ENCODE measurements at places on chromosomes 7 and 10.

DNA sequence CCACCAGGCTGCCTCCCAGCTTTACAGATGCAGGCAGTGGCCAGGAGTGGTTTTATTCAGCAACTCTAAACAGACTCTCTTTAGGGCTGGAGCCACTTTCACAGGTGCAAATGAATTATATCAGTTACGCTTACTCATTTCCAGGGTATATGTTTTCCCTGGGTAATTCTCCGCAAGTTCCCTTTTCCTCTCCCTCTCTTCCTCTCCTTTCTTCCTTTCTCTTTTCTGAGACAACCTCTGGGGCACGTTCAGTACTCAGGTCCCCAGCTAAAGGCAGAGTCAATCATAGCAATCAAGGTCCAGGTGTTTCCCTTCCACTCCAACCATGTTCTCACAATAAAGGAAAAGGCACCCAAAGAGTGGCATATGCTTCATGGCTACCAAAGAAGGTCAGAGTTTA lies 41.3 kb downstream of the PDLIM1 start:
- DNase-seq = no peak

DNA sequence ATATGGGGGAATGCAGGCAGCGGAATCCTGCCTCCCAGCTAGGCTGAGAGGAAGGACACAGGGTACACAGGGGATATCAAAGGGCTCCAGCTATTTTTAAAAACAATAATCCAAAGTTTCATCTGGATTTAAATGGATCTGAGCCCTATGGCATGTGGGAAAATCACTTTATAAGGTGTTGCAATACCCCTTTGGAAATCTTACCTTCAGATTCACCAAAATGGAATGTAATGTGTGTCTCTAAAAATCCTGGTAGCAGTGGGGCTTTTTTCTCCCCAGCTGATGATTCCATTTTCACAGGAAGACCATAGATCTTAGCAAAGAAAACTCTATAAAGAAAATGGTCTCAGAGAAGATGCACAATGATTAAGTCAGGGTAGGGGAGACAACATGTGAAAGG lies 722.2 kb downstream of the PARD3 start:
- no peak for DNase-seq

GRCh38 chr10:2456834-2457233 lies 610.5 kb upstream of the PFKP start:
- DNase-seq = no peak

DNA sequence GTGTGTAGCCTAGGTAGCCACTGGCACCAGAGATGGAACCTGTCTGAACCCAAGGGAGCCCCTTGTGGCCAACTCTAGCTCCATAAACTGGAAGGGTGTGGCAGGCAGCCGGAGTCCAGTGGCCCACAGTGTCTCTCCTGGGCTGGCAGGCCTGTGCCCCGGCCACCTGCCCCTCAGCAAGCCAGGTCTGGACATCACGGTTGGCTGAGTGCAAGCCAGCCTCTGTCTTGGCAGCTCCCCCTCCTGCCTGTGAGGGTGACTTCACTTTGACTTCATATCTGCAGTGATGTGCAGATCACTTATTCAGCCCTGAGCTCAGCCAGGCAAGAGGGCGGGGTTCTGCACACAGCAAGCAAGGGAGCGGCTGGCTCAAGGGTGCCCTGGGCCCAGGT lies 1.3 kb upstream of the RET start:
- no peak for DNase-seq

GRCh38 chr10:132129431-132129830 lies 57.3 kb upstream of the DPYSL4 start:
- DNase-seq = no peak

DNA sequence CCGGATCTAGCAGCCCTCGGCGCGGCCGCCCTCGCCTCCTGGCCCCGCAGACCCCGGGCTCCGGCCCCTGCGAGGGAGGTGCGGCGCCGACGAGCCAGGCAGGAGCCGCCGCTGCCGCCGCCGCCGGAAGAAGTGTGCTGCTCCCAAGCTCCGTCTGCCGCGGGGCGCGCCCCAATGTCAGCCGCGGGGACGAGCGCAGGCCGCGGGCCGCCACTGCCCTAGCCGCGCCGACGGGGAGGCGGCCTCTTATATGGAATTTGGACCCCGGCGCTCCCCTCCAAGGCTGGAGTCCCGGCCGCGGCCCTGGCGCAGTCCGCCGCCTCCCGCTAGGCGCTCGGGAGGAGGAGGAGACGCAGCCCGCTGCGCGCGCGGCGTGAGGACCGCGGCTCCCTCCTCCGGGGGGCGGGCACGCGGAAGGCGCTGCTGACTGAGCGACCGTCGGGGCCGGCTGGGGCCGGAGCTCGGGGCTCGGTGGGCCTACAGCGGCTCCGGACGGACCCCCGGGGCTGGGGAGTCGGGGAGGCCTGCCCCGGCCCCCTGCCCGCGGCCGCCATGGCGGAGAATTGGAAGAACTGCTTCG lies at the start of gene TRIM8:
Gene TRIM8, plus strand, starts transcription at position 414 of the 580 bp plus-strand sequence. Its CDS starts 139 bp downstream, at position 553.
- no peak for DNase-seq

DNA sequence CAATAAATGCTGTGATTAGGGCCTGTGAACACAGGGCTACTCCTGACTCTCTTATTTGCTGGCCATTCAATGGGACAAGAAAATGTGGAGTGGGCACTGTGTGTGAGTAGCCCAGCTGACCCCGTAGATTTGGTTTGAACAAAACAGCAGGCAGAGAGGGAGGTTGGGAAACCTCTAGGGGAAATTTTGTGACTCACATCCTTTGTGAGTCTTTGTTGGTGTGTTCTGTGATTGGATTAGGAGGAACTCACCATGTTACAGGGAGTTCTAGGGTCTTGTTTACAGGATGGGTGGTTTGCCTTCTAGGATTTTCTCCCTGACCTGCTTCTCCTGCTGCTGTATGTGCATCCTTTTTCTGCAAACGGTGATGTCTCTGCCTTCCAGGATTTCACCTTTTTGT lies 128.3 kb upstream of the MKI67 start:
- no peak for DNase-seq

DNA sequence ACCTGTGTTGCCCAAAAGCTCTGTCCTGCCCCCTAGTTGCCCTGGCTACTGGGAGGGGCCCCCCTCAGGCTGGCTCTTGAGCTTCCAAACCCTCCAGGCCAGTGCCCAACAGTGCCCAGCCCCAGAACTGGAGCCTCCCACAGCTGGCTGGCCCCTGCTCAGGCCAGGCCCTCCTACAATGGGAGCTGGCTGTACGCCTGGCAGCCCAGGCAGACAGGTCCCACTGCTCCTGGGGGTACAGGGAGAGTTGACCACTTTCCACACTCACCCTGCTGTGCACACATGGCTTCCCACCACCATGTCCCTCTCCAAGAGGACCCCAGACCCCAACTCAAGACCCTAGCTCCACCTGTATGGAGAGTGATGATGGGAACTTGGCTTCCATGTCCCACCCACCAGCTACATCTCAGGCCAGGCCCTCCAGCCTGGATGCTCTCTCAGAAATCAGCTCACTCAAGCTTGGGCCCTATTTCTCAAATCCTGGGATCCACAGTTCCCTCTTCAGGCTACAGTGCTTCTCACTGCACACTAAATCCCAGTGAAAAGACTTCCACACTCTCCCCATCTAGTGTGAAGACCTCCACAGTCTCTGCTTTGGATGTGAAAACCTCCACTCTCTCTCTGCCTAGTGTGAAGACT lies 92.6 kb downstream of the OAT start:
- no peak for DNase-seq

DNA sequence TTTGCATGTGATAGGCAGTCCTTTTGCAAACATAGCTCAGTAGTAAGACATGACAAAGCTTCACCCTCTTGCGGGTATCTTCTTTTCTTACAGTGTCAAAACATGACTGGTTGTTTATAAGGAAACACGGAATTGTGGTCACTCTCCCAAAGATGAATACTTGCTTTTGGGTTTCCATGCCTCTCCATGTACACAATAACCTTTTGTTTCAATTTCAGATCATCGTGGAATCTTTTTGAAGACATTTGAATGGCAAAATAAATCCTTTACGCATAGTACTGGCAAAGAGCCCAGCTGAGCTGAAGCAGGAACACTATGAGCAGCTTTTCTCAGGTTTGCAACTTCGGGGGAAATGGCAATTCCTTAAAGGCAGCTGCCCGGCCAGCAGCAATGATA lies 156.8 kb upstream of the FRMD4A start:
- DNase-seq = no peak

- DNase-seq = no peak
These were observed 84.8 kb downstream of the ANLN start for GRCh38 chr7:36474283-36475010.

- no peak for DNase-seq
These were observed 140.2 kb upstream of the AHR start for GRCh38 chr7:17158261-17158660.

DNA sequence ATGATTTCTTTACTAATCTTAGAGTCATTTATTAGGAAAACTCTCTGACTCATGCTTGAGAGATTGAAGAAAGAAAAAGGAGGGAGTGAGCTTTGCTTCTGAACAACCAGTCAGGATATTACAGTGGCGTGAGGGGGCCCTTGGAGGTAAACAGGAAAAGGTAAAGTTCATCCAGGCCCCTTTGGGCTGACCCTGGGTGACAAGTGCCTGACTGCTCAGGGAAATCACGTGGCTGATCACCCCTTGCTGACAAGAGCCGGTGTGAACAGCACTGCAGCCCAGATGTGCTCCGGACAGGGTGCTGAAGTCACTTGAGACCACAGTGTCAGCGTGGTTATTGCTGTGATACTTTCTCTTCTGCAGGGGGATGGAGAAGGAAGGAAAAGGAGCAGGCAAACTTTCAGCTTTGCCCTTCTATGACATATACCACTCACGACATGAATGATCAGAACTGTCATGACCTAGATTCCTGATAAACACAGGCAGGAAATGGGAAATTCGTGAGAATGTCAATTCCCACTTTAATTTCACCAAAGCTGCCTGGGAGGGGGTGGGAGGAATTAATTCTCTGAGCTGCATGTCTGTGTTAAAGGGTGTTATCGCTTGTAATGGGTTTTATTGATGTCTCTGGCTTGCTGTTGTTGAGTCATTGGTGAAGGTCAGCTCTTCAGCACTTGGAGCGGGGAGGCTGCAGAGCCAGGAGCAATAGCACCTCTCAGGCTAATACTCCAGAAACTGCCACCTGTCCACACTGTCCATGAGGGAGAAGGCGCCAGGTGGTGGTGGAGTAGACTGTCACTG lies 139.8 kb upstream of the AOAH start:
- DNase-seq = no peak

DNA sequence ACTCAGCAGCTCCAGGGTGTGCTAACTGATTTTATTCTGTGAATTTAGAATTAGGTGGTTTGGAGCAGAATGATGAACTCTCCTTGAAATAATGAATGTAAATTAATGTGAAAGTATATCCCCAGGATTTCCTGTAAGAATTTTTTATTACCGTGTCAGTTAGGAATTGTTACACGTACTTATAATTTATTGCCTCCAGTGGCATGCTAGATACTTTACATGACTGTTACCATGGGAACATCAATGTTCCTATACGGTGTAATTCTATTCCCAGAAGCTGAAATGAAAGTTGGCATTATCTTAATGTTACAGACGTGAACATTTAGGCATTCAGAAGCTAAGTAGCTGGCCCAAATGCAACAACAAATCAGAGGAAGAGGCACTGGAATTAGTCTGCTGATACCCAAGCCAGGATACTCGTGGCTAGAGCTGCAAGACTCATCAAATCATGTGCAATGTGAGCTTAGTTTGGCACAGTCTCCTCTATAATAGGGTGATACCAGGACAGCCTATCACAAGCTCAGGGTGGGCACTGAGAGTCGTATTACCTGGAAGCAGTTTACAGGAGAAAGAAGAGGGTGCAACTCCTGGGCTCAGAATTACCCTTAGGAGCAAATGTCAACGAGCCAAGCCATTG lies 30.0 kb upstream of the PRKAR2B start:
- no peak for DNase-seq

GRCh38 chr10:133448120-133448519 lies 5.6 kb upstream of the SCART1 start:
- no peak for DNase-seq

GRCh38 chr7:151917791-151918509 lies 38.3 kb upstream of the GALNTL5 start:
- DNase-seq = no peak

GRCh38 chr10:71838264-71839211 lies 12.5 kb downstream of the PSAP start:
- no peak for DNase-seq

- no peak for DNase-seq
These were observed 365 bp downstream of the YME1L1 start for GRCh38 chr10:27153845-27154193.

- DNase-seq = no peak
These were observed 2.3 kb upstream of the PRKAR1B start for GRCh38 chr7:729140-730000.

- no peak for DNase-seq
These were observed 26.1 kb downstream of the PRKCQ start for GRCh38 chr10:6553937-6554336.

DNA sequence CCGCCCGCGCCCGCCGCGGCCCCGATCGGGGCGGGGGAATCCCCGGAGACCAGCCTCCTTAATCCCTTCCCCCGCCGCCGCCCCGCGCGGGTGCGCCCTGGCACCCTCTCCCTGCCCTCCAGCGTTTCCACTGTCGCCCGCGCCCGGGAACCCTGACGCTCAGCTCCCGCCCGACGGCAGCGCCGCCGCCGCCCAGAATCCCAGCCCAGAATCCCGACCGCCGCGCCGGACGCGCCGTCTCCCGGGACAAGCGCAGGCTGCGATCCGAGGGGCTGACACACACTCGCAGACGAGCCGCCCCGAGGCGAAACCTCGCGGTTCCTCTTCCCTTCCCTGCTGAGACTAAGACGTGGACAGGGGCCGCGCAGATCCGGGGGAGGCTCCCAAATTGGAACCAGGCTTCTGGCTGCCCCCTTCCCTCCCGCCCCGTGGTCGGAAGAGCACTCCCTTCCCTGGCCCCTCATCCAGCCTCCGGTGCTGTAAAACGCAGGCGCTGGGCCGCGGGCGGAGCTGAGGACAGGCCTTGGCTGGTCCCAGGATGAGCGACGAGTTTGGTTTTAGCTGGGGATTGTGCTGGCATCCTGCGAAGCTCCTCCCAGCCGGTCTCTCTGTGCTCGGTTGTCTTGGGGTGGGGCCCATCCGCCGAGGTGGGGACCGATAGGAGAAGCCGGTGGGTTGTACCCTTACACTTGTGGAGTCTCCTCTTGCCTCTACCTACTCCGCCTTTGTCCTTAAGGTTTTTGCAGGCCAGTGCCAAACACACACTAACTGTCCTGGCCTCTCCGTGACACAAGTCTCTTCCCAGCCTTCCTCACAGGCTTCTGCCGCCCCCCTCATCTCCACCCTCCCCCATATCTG lies 1.1 kb downstream of the MARVELD1 start:
- DNase-seq = no peak

DNA sequence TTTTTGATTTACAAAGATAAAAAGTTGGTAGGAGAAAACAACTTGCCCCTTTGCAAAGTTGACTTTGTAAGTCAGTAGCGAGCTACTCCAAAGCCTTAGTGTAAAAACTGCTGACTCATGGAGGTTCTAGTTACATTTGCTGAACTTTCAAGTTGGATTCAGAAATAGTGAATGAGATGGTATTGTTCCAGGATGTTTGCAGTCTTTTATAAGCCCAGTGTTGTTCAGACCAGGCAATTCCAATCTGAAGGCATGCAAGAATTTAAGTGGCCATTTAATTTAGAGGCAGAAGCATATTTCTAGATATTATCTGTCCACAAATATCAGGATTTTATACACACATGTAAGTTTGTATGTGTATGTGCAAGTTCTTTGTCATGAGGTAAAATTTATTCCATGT lies 21.6 kb downstream of the TES start:
- DNase-seq = no peak
